ENCODE measurements at places on chromosomes 3 and 15.

DNA sequence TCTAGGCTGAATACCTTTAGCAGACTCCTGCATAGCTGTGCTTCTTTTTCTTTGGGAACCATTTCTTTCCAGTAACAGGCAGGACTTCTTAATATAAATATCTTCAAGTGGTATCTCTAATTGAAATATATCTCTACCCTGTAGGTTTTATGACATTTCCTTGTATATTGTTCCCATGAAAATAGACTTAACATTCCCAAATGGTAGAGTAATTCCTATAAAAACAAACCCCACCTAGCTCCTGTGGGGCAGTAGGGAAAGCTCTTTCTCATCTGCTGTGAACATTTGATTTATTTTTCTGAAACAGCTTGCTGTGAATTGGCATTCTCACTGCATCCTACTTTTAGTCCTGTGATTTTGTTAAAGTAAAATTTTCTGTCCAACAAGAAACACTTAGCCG lies 20.8 kb downstream of the SELENOT start:
- no peak for DNase-seq

DNA sequence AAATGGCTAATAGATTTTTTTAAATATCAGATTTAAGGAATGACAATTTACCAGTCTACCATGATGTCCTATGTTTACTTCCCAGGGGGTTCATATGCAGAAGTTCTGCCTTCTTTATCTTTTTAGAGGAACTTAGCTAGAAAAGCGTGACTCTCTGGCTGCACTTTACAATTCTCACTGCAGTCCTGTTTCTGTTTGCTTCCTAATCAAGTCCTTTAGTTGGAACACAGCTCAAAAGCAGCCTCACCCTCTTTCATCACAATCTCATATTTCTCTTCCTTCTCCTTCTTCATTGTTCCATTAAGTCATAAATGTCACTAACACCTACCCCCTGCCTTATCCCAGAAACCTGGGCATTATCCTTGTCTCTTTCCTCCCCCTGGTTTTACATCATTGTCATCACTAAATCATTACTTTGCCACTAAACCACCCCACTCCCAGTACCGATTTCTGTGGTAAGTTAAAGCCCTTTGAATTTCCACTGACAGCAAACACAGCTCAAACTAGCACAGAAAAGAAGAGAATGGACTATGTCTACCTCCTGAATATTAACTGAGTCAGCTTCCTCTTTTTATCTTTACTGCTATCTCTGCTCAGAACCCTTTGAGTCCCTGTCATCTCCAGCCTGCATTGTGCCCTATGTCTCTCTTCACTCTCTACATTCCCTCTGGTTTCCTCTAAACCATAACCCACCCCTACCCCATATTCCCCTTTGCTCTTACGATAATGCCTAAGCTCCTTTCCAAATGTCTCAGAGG lies 13.8 kb upstream of the PPP4R2 start:
- DNase-seq: no peak

DNA sequence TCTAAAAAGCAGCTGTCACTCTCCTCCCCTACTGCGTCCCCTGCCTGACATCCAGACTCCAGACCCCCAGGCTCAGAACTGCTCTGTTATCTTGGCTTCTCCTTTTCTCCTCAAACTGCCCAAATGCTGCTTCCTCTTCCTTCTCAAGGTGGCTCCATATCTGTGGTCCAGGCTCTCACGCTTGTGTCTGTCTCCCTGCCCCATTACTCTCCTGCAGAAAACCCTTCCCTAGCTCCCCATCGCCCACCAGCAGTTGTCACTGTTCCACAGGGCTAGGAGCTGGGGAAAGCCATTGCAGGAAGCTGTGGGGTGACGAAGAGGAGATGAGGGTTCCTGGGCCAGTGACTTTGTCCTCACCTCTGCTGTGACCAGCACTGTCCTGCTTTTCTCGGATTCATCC lies 30.7 kb upstream of the CGNL1 start:
- no peak for DNase-seq

DNA sequence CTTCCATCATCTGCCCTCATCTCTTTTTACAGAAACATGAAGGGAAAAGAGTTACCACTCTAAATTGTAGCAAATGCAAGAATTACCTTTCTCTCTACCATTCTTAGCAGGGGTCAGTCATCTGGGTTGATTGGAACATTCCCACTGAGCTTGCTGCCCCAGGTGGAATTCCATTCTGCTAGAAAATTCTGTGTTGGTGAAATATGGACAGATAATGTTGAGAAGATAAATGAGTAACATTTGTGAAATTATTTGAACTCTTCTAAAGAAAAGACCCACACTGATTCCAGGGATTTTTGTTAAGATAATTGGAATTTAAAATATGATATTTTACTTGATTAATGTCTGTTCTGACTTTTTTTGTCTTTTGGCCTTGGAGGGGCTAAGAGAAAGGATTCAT lies 11.0 kb upstream of the CPA3 start:
- DNase-seq: no peak

DNA sequence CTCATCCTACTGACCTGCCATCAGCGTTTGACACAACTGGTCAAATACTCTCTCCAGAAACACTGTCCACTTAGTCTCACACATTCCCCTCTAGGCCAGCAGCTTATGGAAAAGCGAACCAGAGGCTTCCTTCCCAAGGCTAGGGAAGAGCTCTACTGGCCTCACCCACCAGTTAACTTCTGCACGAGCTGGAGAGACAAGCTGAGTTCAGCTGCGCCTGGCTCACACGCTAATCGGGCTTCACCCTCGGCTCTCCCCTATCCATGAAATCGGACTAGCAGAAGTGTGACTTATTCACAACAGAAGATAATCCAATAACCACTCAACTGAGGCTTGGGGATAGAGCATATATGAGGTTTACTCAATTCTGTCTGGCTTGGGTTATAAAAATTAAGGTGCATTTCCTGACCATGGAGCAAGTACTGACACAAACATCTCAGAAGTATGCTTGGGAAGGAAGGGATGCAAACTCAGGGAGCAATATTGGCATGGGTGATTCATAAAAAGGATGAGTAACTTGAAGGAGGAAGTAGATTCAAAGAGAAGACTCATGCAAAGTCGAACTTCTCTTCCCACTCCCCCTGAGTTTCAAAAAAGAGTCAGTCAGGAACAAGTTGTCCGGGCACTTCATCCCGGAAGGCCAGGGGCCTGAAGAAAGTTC lies 73.1 kb downstream of the XXYLT1 start:
- no peak for DNase-seq
